ENCODE measurements at places on chromosomes 1 and 21. TPM values are rescaled to one million over a fixed set of nuclear protein-coding genes. Genes with fewer than 3 reads are reported as not detected.

OR2T10 gene
- total RNA-seq = not detected

OR2L3 gene
- not detected for total RNA-seq

SLC45A1 gene
- total RNA-seq = 2.5 TPM

SEC16B gene
- total RNA-seq = 89.8 TPM

OR2M3 gene
- total RNA-seq = not detected

RBM15 gene
- total RNA-seq = 39.3 TPM
